ENCODE measurements at places on chromosomes 6 and 20.

DNA sequence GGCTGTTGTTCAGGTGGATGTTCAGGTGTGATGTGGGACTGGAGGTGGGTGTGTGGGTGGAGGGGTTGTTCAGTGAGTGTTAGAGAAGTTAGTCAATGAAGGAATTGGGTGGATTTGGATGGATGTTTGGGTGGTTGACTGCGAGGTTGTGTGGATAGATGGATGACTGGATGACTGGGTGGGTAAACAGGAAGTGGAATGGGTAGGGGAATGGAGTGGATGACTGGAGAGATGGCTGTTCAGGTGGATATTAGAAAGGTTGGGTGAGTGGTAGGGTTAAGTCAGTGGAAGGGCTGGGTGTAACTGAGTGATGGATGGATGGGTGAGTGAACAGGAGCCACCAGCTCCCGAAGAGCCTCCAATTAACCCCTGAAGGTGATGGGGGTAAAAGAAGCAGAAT lies 27.9 kb downstream of the JPH2 start:
- no peak overlapping the region for H3K27ac ChIP-seq
- peaks cover 4% of the 10 kb centered on the region for H3K4me1 ChIP-seq
- H3K36me3 ChIP-seq, result no peaks in the 10 kb centered on the region

DNA sequence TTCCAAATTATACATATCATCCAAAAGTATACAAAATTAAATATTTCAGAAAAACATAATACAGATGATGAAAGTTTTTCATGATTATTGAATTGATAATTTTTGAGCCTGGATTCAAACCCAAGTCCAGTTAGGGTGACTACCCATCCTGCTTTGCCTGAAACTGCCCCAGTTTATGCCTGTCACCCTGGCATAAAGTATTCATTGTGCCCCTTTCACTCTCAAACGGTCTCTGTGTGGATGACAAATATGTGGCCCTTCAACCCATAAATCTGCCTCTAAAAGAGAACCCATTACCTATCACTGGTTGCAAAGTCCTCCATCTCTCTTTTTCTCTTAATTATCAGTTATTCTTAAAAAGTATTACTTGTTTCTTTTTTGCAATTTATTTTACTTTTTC lies 553.7 kb upstream of the JARID2 start:
- no peak overlapping the region for H3K27ac ChIP-seq
- DNase-seq, result no peak
- no peaks in the 10 kb centered on the region for H3K4me1 ChIP-seq
- no peak overlapping the region for H3K4me3 ChIP-seq

GRCh38 chr6:104952911-104953399 lies 4.0 kb upstream of the LIN28B start:
- H3K27me3 ChIP-seq, result peaks cover 42% of the 10 kb centered on the region
- H3K36me3 ChIP-seq, result no peaks in the 10 kb centered on the region
- H3K4me1 ChIP-seq, result no peaks in the 10 kb centered on the region
- H3K4me3 ChIP-seq, result no peak overlapping the region
- DNase-seq, result no peak

GRCh38 chr6:128511506-128511905 lies 8.9 kb downstream of the PTPRK start:
- no peak overlapping the region for H3K27ac ChIP-seq
- H3K36me3 ChIP-seq, result no peaks in the 10 kb centered on the region
- DNase-seq, result no peak

GRCh38 chr6:39296745-39297640 lies 17.2 kb downstream of the KCNK17 start:
- no peaks in the 10 kb centered on the region for H3K27me3 ChIP-seq
- H3K4me3 ChIP-seq, result no peak overlapping the region
- H3K4me1 ChIP-seq, result no peaks in the 10 kb centered on the region
- no peak overlapping the region for H3K27ac ChIP-seq

- H3K36me3 ChIP-seq, result no peaks in the 10 kb centered on the region
- DNase-seq, result no peak
- H3K4me3 ChIP-seq, result no peak overlapping the region
- no peak overlapping the region for H3K27ac ChIP-seq
- peaks cover 5% of the 10 kb centered on the region for H3K27me3 ChIP-seq
These were observed 127.5 kb downstream of the SASH1 start for GRCh38 chr6:148470156-148470555.

GRCh38 chr6:9295644-9296043 lies 860.3 kb upstream of the SLC35B3 start:
- DNase-seq, result no peak
- H3K36me3 ChIP-seq, result no peaks in the 10 kb centered on the region
- no peaks in the 10 kb centered on the region for H3K4me1 ChIP-seq
- no peaks in the 10 kb centered on the region for H3K27me3 ChIP-seq

DNA sequence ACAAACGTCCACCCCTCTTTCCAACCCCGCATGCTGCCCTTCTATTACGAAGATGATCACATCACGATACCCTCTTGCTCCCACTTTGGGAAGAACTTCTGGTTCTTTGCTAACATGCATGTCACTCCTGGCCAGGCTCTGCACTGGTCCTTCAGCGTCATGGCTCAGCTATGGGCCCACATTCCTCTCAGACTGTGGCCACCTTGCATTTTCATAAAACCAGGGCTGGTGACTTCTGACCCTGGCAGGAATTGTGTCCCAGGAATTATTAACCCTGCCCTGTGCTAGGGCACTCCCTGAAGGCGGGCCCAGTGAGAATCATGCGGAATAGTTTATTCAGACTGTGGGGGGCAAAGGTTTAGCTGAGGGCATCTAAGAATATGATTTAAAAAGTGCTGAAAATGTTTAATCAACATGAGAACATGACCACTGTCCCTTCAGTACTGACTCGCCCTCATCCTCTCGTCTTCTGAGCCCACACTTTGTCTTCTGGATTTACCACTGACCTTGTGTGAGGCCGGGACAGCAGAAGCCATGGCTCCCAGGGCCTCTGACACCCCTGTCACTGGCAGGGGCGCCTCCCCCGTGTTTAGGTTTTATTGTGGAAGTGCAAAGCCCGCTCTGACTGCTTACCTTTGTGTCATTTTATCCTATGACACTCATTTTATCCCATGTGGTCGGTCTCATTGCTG lies 38.1 kb upstream of the THBS2 start:
- H3K4me1 ChIP-seq, result no peaks in the 10 kb centered on the region
- no peak overlapping the region for H3K4me3 ChIP-seq
- no peaks in the 10 kb centered on the region for H3K36me3 ChIP-seq

DNA sequence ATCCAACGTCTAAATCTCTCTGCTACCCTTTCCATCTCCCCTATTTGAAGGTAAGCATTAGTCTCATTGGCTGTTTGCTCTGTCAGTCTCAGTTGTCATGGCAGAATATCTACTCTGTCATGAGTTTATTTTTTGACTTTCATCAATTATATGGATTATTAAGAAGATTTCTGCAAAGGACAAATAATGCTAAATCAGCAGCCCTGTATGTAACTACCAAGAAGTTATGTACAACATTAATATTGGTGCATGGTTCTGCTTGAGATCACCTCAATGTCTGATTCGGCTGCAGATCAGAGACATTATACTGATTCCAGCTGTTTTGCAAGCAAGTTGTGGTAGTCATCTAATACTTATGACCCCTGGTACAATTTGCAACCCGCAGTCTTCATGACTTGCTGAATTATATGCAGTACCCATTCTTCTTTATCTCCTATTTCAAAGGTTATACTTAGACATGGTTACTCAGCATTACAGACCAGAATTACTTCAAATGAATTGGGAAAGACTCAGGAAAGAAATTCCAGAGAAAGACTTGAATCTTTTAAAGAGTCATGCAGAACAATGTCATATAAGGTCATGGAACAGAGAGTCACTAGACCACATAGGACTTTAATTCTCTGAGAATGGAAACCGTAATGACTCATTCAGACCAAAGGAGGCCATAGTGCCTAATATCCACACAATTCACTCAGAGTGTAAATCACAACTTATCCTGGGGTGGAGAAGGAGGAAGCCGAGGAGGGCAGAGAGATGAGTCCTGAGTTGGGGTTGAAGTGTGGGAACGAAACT lies 201.4 kb downstream of the IBTK start:
- no peaks in the 10 kb centered on the region for H3K4me1 ChIP-seq
- DNase-seq, result no peak
- no peaks in the 10 kb centered on the region for H3K36me3 ChIP-seq
- no peaks in the 10 kb centered on the region for H3K27me3 ChIP-seq
